ENCODE measurements at places on chromosomes 3 and 15.

- no peak for DNase-seq
Measured at GRCh38 chr3:90136456-90137191, 1029.2 kb downstream of the EPHA3 start.

GRCh38 chr3:43584043-43584826, 37.6 kb downstream of the ANO10 start:
- DNase-seq = no peak

- DNase-seq = no peak
Measured at GRCh38 chr15:31062911-31063310, 38.6 kb downstream of the TRPM1 start.

- DNase-seq = no peak
Measured at GRCh38 chr15:98727115-98728040, 79.0 kb downstream of the IGF1R start.

DNA sequence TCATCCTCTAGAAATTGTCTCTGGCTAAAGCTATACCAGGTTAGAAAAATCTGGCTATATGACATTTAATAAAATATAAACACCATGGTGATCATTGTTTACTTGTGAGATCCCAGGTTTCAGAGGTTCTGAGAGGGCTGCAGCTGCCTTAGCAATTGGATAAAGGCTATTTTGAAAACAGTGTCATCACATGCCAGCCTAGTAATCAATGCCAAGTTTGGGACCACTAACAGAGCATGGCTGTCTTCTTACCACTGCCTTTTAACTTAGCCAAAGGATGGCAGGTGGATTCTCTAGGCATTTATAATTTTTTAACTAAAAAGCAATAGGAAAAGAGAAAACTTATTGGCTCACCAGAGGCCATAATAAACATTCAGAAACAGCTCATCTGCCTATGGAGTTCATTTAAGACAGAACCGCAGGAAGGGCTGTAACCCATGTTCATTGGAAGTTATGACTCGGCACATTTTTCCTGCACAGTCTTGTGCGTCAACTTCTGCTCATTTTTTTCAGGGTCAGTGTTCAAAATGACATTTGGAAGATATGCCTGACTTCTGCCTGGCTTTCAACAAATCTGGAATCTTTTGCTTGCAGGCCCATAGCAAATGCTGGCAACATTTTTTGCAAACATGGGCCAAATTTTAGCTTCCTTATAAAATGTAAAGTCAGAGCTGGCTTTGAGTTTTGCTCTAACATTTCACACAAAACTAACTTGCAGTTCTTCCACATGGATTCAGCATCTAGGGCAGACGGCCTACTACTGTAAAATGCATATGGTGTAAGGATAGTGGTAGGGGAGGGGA, 476.0 kb upstream of the TBL1XR1 start:
- no peak for DNase-seq

DNA sequence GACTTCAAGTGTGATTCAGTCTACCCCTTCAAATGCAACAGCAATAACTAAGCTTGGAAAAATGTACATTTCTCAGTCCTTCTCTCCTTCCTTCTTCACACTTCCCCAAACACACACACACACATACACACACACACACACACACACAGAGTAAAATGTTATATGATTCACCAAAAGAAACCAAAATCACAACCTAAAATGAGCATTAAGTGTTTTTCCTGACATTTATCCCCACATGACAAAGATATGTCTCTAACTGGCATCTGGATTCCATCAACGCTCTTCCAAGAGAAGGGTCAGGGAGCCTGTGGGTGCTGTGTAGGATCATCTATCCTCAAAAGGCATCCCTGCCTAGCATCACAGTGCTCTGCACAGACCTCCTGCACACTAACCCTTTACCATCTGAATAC, 21.0 kb downstream of the PDZRN3 start:
- no peak for DNase-seq

Data from stimulated activated CD8-positive, alpha-beta memory T cell treated with anti-CD3 and anti-CD28 coated beads, Interleukin-4, amount 100 ng/mL, for 1 hour (primary cell).